Activated effector memory CD4-positive, alpha-beta T cell treated with anti-CD3 and anti-CD28 coated beads, Interleukin-2, amount 50 U/mL, for 16 hours (primary cell): ENCODE measurements at places on chromosomes 16 and 17.
A peak's percentile ranks its signal among the peaks of the same experiment; 100 is the strongest.

- peak; percentile 27 for DNase-seq
Measured at GRCh38 chr17:77610972-77611521, 347.5 kb upstream of the TNRC6C start.

DNA sequence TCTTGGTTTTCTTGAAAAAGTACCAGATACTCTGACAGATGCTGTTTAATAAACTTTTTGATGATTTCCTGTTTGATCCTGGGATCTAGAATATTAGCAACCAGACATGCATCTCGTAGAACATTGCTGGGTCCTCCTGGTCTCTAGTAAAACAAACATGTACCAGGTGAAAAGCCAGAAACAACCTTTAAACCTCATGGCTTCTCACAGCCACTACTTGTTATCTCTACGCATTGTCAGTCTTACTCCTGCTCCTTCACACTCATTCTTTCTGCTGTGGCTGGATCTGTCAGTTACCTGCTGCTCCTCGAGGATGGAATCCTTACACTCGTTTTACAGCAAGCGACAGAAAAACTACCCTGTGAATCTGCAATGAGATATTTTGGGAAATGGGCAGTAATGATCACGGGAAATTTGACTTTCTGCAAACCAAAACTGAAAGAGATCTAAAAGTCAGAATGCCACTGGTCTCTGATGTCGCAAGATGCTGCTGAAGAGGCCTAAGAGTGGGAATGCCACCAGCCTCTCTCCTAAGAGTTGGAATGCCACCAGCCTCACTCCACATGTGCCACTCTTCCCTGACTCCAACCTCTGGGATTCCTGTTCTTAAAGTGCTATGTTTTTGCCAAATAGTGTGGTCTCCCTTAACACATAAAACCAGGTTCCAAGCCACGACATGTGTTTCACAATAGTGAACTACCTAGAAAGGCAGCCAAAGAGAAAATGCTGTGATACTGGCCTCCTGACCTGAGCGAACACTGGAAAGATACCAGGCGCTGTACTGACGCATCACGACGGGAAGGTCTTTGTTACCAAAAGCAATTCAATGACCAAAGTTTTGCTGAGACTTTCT lies 86.3 kb downstream of the VPS53 start:
- DNase-seq, result no peak

GRCh38 chr16:83143788-83144187 lies 517.0 kb downstream of the CDH13 start:
- no peak for DNase-seq

GRCh38 chr16:11697319-11697718 lies 29.1 kb downstream of the SNN start:
- DNase-seq, result no peak

DNA sequence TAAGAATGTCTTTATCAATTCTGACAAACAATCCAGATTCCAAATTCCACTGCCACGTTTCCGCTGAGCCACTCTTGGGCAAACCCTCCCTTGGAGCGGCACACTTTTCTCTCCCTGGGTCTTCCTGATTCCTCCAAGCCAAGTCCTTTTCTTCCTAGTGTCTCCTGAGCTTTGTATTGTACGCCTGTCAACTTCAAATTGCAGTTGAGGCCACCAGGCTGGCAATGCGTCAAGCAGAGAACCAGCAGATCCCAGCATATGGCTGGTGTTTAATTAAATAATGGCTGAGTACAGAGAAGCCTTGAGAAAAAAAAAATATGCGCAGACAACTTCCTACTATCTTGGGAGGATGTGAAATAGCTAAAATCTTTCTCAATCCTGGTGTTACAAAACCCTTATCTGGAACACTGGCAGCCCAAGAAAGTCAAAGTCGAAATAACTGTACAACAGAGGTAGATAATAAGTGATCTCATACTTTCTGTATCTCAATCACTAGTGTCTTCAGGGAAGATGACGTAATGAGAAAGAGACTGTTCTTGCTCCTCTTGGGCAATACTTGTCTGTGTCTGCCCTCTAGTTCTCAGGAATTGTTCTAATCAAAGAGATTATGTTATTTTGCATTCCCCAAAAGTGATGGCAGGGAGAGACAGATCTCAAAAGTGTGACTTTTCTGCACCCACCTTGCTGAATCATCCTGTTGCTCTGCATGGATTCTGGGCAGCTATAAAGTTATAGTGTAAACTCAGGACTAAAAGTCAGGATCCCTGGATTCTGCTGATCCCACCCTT lies 15.0 kb downstream of the SMIM36 start:
- no peak for DNase-seq
